ENCODE measurements at places on chromosomes 2 and 18.

DNA sequence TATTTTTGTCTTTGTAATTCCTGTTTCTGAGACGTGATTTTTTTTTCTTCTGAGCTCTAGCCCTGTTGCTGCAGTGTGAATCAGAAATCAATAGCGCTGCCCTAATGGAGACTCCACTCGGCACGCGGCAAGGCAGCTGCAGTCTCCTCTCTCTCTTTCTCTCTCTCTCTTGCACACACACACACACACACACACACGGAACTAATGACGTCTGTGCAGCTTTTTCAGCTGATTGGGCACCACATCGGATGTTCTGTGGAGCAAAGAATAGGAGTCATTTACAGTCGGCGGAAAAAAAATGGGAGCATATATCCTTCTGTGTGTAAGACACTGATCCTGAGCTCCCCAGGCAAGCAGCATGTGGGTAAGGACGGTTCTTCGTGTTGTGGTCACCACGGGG, 2.0 kb upstream of the MYT1L start:
- DNase-seq = no peak

GRCh38 chr2:178858896-178859625, 51.8 kb upstream of the TTN start:
- no peak for DNase-seq

- no peak for DNase-seq
Measured at GRCh38 chr18:36451454-36452251, 154.1 kb downstream of the FHOD3 start.

- DNase-seq = no peak
Measured at GRCh38 chr2:57443086-57443485, 603.5 kb upstream of the VRK2 start.

DNA sequence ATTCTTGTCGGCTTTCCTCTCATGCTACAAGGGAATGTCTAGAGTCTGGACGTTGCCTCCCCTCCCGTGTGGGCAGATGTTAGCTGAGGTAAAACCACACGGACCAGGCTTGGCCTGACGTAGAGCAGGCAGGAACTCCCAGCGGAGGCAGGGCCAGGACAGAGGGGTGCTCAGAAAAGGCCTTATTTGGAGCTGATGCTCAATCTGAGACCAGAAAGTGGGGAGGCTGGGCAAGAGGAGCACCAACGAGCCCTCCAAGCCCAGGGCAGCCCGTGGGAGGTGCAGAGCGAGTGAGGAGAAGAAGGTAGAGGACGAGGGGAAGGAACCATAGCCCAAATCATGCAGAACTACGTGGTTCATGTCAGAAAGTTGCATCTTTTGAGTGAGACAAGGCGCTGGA, 9.0 kb downstream of the TEX51 start:
- no peak for DNase-seq
